NCI-H82 (cell line): ENCODE measurements at places on chromosomes 5 and 9.
A peak's percentile ranks its signal among the peaks of the same experiment; 100 is the strongest.

DNA sequence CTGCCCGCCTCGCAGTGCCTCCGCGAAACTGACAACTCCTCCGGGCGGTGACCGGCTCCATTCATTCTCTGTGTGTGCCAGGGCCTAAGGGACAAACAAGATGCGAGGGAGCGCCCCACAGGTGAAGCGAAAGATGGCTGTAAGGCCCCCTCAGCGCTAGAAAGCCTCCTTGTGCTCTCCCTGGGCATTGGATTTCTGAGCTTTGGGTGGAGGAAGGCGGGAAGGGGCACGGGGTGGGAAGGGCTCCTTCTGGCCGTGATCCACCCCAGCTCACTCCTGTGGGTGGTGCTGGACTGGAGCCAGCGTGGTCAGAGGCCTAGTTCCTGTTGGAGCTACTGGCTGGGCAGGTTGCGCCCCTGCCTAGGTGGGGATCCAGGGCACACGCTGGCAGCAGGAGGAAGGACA, 943 bp downstream of the GALNT12 start:
- DNase-seq, result no peak

DNA sequence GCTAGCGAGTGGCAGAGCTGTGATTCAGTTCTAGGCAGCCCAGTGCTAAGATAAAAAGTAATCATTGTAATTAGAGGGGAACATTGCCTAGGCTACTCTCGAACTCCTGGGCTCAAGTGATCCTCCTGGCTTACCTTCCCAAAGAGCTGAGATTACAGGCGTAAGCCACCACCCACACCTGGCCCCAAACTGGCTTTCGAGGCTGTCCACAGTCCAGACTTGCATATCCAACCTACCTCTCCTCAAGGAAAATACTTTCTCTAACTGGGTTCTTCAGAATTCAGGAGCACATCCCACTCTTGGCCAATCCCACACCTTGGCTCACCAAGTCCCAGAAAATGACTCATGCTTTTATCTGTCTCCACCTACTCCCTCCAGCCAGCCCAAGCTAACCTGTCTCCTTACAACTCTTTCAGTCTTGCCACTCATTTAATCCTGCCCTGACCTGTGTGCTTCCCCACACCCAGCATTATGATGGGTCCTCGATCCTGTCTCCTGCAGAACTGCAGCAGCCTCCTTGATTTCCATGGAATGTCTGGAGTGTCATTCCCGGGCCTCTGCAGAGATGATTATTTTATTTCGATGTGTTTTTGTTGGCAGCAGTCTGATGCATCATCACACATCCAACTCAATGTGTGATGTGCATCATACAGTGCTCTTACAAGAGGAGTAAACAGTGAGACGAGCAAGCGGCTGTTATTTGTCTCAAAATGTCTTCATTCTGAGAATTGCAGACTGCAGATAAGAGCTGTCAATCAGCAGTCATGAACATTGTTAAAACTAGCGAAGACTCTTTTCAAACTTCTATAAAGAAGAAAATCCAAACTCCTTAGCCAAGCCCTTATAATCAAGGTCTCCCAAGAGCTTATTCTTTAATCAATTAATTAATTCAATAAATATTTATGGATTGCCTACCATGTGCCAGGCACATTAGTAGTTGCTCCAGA, 167.3 kb downstream of the SEC61B start:
- no peak for DNase-seq

DNA sequence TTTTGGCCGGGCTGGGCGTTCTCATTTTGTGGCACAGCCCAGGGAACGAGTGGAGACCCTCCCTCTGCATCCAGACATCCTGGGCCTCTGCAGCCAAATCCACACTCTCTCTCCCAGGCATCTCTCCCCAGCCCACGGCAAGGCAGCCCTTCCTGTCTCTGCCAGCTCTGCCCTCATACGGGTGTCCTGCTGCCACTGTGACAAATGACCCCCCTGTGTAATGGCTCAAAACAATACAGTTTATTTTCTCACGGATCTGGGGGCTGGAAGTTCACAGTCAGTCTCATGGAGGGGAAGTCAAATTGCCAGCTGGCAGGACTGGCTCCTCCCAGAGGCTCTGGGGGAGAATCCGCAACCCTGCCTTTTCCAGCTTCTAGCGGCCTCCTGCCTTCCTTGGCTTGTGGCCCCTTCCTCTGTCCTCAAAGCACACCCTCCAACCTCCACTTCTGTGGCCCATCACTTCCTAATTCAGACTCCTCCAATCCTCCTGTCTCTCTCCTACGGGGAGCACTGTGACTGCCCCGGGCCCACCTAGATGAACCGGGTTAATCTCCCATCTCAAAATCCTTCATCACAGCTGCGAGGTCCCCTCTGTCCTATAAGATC, 70.2 kb upstream of the COL5A1 start:
- DNase-seq, result no peak

GRCh38 chr9:70044490-70045307, 1.1 kb downstream of the MAMDC2 start:
- no peak for DNase-seq

DNA sequence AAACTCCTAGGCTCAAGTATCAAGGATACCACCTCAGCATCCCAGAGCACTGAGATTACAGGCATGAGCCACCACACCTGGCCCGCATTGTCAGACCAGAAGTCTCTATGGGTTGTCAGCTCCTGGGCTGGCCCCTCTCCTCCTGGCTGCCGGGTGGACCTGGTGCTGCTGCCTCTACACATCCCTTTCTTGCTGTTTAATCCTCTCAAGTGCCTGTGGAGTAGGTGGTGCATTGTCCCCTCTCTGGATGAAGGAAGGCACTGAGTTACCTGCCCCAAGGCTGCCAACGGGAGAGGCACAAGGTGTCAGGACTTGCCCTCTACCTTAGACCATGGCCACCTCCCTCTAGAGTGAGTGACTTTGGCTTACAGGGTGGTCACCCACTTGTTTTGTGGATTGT, 37.4 kb downstream of the PHF2 start:
- DNase-seq, result no peak

GRCh38 chr9:112599732-112600131, 113.1 kb downstream of the KIAA1958 start:
- no peak for DNase-seq

- DNase-seq, result no peak
Measured at GRCh38 chr5:171989276-171989675, 17.2 kb downstream of the FBXW11 start.

DNA sequence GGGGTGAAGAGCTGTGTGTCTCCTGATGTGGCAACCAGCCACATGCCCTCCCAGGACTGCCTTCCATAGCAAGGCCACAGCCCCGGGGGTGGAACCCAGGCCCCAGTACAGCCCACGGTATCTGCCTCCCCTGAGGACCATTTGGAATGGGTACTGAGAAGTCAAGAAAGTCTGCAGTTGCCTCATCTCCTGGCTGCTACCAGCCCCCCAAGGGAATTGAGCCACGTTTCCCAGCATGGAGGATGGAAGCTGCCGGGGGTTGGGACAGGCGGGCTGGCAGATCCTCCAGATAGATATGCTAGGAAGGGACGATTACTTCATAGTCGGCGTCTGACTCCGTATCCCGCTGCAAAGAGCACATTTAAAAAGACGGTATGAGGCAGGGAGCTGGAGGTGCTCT, 5.5 kb upstream of the DMRT2 start:
- no peak for DNase-seq

- no peak for DNase-seq
Measured at GRCh38 chr9:135065151-135065550, 22.3 kb upstream of the OLFM1 start.

DNA sequence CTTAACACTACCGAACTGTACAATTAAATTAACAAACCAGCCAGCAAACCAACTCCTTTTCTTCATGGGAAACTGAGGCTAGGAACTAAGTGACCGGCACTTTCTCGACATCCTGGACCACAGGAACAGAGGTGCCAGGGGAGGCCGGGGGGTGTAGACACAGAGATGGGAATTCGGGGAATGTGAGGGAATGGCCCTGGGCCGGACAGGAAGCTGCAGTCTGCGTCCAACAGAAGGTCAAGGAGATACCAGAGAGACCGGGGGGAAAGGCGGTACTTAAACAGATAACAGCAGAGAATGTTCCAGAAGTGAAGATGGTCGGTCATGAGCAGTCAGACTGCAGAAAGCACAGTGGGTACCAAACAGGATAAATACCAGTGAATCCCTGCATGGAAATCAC, 40.3 kb downstream of the DBH start:
- DNase-seq, result no peak

- no peak for DNase-seq
Measured at GRCh38 chr5:6405591-6405990, 27.2 kb upstream of the MED10 start.

DNA sequence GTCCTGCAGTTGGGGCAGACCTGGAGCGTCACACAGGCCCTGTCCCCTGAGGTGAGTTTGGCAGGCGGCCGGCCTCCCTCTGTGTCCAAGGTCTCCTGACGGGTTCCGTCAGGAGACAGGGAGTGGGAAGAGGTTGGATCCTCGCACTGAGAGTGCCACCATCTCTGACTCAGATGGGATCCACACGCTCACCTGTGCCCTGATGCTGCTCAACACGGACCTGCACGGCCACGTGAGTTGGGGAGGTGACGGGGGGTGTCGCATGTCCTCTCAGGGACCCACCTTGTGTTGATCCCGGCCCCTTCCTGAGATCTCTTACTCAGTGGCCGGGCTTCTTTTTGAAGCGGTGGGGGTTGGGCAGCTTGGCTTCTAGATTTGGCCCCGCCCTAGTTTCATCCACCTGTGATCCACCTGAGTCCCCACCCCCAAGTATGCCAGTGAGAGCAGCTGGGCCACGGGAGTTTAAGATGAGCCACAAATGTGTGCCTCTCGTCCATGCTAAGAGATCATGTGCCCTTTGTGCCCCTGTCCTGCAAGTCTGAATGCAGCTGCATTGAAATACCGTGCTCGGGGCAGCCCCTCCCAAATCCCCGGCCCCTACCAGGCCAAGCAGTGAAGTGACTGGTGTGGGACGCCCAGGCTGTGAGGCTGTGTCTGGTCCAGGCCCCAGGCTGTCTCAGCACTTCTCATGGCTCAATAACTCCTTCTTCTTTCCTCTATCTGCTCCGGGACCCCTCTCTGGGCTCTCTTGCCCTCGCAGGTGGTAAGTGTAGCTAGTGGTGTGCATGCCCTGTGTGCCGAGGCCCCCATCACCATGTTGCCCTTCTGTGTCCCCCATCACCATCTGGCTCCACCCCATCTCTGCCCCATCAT, 27.2 kb downstream of the PSD2 start:
- no peak for DNase-seq

DNA sequence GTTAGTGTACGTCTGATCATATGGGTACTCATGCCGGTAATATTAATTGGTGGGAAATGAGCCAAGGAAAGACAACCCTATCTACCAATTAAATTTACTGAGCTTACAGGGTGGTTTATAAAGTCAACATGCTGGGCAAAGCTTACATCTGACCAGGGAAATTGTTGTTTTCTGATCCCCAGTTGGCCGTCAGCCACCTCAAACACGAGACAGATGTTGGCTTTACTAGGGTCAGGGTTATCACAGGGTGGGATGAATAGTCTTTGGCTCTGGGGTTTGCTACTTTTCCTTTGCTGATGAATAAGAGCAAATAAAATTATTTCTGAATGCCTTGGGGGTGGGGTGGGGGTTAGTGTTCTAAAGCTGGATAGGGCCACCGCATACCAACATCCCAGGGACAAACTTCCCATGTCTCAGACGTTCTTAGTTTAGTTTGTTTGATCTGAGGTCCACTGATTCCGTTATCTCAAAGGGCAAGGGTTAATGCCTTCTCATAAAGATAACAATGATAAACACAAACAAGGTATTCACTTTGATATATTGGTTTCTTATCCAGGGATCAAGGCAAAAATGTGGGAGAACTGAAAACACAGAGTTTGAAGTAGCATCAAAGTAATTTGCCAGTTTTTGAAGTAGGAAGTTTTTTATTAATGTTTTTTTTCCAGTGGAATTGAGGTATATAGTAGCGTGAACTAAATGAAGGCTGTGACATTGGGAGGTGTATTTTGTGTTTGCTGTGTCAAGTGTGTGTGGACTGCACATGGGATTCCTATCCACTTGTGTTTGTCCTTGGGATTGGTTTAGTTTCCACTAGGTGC, 109.1 kb upstream of the RPS23 start:
- peak; percentile 7 for DNase-seq

- DNase-seq, result no peak
Measured at GRCh38 chr9:79621916-79622575, 50.3 kb downstream of the TLE4 start.

DNA sequence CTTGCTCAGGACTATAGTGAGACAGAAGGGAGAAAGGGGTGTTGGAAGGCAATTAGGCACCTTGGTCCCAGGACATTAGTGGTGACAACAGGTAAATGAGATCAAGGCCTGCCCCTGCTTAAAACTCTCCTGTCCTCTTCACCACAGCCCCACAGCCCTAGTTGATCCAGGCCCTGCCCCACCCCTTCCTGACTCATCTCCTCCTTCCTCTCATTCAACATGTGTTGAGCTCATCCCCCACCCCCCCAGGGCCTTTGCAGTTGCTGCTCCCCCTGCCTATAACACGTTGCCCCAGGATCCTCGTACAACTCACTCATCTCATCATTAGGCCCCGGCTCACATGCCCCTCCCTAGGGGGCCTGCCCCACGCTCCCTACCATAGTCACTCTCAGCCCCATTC, 66.8 kb downstream of the TSPAN17 start:
- no peak for DNase-seq

- DNase-seq, result no peak
Measured at GRCh38 chr9:109967651-109968642, 187.9 kb downstream of the PALM2AKAP2 start.

- no peak for DNase-seq
Measured at GRCh38 chr9:92181296-92181695, 66.1 kb upstream of the SPTLC1 start.

GRCh38 chr5:120016717-120017382, 387.5 kb downstream of the FAM170A start:
- DNase-seq, result no peak

DNA sequence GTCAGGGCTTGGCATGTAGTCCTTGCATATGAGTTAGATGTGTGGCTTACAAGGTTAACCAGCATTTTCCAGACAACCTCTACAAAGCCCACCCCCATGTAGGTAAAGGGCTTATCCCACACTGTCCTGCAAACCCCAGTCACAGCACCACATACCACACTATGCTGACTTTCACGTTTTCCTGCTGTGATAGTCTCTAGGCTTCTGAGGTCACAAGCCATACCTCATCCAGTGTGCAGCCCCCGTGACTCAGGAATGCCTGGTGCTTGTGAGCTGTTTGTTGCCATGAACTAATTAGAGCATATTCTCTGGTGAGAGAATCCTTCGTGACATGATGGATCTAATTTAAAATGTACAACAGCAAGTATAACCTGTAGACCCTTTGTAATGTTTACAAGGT, 50.8 kb downstream of the ERAP1 start:
- no peak for DNase-seq
